NCI-H1694 (cell line): ENCODE measurements at places on chromosomes 7 and 10.

DNA sequence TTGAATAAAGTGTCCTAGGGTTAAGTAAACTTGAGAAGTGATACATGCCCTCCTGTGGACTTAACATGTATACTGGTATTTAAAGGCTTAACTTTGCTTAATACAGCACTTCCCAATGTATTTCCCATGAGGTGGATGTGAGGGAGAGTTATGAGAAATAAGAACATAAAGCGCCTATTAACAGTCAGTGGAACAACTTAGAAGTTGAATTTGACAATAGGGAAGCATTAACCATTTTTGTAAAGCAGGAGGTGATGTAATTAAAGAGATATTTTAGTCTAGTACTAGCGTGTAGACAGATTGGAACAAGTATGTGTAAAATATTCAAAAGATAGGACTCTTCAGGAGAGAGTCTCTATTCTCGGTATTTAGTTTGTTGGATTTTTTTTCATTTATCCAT, 322.4 kb downstream of the GPR158 start:
- DNase-seq, result no peak

DNA sequence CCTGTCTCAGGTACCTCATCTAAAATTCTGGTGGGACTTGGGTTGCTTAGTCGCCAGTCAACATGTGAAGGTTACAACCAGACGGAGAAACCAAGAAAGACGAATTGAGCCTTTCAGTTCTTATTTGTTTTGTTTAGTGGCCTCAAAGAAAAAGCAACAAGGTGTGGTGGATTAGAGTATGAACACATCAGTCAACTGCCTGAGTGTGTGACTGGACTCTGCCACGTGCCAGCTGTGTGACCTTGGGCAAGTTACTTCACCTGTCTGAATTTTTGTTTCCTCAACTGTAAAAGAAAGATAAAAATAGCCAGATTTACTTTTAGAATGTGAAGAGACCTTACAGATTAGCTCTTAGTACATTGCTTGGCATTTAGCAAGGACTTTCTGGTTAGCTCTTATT, 259.2 kb downstream of the CREB5 start:
- DNase-seq, result no peak

GRCh38 chr7:68800316-68800715, 798.0 kb upstream of the AUTS2 start:
- DNase-seq, result no peak

- no peak for DNase-seq
Measured at GRCh38 chr10:6920072-6921019, 340.3 kb upstream of the PRKCQ start.

GRCh38 chr7:34756691-34757090, 98.7 kb downstream of the NPSR1 start:
- no peak for DNase-seq

GRCh38 chr7:143477501-143478150, at the start of gene TAS2R41:
Gene TAS2R41 (plus strand): TSS chr7:143477873. CDS start chr7:143477873, 0 bp downstream.
- DNase-seq, result no peak

DNA sequence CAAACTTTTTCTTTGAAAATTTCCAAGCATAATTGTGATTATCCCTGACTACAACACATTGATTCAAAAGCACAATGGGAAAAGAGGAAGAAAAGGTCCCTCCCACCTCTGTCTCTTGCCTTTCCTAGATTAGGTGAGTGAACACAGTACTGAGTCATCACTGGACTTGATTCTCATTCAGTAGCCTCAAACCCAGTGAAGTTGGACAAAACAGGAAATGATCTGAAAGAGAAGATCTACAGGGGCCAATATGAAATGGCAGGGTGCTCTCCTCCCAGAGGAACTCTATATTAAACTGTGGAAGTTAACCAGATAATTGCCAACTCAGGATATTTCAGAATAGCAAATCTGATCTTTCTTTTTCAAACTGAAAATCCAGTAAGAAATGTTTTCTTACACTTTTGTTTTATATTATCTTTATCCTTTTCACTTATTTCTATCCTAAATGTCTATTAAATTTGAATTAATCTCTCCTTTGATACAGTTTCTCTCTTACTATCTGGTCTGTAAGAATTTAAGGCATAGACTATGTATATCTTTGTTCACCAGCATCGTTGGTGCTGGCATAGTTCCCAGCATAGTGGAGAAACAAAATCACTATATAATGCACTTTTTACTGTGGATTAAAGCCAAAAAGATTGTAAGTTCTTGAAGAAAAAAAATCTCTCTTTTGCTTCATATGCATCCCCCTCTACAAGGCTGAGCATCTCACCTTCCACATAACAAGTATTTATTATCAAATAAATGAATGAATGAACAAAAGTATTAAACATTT, 41.4 kb upstream of the IKZF1 start:
- DNase-seq, result no peak

- DNase-seq, result no peak
Measured at GRCh38 chr10:103802081-103802480, 53.3 kb downstream of the SH3PXD2A start.

DNA sequence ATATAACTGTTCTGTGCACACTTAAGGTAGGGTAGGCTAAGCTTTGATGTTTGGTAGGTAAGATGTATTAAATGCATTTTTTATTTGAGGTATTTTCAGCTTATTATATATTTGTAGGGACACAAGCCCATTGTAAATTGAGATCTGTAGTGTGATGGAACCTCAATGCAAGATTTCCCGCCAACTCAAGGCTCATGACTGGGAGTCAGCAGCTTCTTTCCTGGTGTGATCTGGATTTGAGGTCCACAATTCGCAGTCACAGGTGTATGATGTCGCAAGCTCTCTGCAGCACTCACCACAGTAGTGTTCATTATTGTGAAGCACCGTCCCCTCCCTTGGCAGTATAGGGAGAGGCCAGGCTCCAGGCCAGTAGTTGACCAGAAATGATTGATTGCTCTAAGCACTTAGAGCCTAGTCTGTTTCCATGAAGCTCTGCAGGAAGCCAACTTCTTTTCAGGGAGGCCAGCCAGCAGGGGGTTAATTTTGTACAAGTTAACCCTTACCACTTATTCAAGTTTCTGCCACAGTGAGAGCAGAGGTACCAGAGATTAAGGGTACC, 54.9 kb downstream of the SEM1 start:
- DNase-seq, result no peak

GRCh38 chr7:100566018-100566531, 7.6 kb downstream of the SAP25 start:
- no peak for DNase-seq

DNA sequence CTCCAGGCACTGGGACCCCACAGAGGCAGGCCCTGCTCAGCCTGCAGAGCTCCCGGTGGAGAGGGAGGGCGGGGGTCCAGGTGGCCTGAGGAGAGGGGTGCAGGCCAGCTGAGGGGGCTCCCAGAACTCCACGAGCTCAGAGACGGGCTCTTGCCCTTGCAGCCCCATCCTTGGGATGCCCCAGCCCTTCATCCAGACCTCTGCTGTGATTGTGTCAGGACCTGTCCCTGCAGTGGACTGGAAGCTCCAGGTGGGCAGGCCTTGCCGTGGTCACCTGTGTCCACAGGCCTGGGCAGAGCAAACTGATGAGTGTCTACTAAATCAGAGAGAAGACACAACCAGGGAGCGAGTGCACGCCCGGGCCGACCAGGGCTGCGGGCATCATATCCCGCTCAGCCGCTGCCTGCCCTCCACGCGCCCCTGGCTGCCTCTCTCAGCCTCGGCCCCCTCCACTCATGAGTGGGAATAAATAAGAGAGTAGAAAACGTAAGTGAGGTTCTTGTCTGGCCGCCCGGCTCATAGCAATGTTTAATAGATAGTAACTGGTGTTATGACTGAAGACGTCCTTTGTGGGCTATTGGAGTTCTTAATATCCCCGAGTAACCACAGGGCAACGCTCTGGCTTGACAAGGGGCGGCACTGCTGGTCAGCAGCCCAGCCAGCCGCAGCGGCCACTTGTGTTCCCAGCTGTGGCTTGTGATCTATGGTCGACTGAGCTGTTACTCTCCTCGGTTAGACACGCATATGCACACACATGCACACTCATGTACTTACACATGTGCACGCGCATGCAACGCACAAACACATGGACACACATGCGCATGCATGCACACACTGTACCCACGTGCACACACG, 105.6 kb downstream of the LHPP start:
- DNase-seq, result no peak

- no peak for DNase-seq
Measured at GRCh38 chr10:17747883-17748550, 4.0 kb upstream of the TMEM236 start.

- no peak for DNase-seq
Measured at GRCh38 chr10:14742815-14743214, 31.9 kb downstream of the FAM107B start.

GRCh38 chr7:48251766-48252165, 80.5 kb downstream of the ABCA13 start:
- DNase-seq, result no peak

- no peak for DNase-seq
Measured at GRCh38 chr7:109893231-109893630, 1197.7 kb upstream of the LRRN3 start.

DNA sequence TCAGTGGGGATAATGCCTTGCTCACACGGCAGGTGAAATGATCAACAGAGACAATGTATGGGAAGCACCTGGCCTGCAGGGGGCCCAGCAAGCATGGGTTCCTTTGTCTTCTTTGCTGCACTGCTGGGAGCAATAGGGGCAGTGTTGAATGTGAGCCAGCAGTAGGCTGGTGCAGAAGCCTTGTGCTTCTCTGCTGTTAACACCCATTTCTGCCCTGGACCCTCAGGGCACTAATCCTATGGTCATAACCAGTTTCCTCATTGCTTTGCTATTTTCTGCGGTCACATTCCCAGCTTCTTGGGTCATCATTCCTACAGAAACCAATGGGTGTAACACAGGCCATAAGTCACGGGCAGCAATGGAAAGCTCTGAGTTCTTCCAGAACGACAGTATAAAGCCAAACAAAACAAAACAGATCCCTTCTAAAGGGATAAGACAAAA, 10.9 kb upstream of the LGI1 start:
- no peak for DNase-seq

GRCh38 chr7:107017965-107018719, 26.4 kb upstream of the PRKAR2B start:
- DNase-seq, result no peak

- no peak for DNase-seq
Measured at GRCh38 chr10:110865186-110865808, 6.4 kb upstream of the PDCD4 start.

DNA sequence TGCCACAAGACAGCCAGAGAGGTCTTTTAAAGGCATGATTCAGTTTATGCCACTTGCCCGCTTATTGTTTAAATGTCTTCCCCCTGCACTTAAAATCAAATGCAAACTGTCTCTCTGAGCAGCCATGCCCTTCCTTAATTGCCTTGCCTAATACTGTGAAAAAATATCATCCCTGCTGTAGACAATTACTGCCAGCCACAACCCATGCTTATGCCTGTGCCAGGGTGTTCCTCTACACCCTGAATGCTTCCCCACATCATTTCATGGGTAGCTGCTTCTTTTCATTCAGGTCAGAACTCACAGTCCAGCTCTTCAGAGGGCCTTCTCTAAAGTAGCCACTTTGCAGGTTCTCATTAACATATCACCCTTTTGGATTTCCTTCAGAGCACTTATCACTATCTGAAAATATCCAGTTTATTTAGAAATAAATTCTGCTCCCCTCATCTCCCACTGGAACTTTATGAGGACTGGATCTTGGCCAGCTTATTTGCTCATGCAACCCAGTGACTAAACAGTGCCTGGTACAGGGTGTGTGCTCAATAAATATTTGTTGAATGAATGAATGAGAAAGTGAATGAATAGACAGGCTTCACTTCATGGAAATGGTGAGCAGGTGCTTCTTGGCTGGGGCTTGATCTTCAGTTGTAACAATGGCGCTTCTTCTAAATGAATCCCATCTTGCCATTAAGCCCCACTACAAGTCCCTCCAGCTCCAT, 162.4 kb upstream of the MDFIC start:
- DNase-seq, result no peak

GRCh38 chr7:130942211-130942964, 208.4 kb upstream of the KLF14 start:
- DNase-seq, result no peak

- DNase-seq, result no peak
Measured at GRCh38 chr7:146683439-146683838, 566.8 kb downstream of the CNTNAP2 start.

- no peak for DNase-seq
Measured at GRCh38 chr7:107047902-107048782, 3.6 kb downstream of the PRKAR2B start.

- DNase-seq, result no peak
Measured at GRCh38 chr7:77685233-77685632, 11.0 kb upstream of the RSBN1L start.

DNA sequence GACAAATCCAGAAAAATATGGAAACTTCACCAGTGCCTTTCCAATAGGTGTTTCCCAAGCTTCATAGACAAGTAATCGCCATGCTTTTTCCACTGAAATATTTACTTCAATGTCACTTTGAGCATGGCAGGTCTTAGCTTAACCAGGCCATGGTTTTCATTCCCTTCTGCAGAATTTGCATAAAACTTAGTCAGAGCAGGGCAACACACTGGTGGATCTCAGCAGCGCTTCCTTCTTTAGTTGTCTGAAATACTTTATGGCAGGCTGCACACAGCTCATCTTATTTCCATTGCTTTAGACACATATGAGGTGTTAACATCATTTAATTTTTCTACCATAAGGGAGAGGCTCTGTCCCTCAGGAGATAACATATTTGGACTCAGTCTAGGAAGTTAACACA, 102.9 kb upstream of the AHR start:
- DNase-seq, result no peak

DNA sequence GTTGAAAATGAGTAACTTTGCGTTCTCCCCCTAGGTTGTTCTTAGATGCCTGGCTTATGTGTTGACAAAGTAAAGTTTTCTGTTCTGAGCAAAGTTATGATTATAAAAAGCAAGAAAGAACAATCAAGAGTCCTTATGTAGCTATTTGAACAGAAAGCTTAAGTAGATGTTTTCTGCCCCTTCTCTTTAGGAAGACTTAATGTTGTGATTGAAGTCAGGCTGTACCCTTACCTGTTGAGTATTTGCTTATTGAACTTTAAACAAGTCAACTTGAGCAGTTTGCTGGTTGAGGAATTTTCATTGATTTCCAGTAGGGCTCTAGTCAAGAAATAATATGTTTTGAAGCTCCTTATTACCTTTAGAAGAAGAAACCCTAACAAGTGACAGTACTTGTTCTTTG, 33.9 kb upstream of the VDAC2 start:
- no peak for DNase-seq
